ENCODE measurements at places on chromosomes 6 and 20.
A peak's percentile ranks its signal among the peaks of the same experiment; 100 is the strongest.

GRCh38 chr6:36519352-36519751 is 27.9 kb downstream of the STK38 start:
- DNase-seq, result no peak

- DNase-seq, result peak; percentile 99
These were observed at the start of gene MTFR2 for GRCh38 chr6:136249811-136250685. Gene MTFR2 (minus strand): TSS chr6:136250311. CDS start chr6:136249099, 1,212 bp downstream.

DNA sequence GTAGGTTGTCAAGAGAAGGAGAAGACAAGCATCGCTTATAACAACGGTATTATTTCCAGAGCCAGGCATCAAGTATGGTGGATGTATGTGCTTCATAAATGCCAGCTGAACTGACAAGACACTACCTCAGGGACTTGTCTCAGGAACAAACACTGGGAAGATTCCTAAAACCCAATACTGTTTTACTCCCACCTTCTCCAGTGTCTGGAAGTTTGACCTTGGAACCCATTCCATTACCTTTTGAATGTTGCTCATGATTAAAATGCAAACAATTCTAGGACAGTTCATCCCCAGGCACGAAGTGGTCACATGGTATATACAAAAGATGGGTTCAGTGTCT is 300.1 kb downstream of the ADGB start:
- no peak for DNase-seq

DNA sequence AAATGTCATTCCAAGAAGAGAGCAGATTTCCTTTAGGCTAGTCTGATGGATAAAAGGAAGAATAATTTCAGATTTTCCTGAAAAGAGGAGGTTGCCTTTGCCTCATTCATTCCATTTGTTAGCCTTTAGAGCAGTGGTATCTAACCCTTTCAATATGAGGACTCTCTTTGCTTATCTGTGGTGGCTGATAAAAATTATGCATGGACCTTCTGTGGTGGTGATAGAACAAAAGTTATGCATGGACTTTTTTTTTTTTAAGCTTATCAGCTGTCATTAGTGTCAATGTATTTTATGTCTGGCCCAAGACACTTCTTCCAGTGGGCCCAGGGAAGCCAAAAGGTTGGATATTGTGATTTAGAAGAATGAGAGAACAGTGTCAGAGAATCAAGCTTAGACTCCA is 1.7 kb downstream of the TRIM39 start:
- DNase-seq, result no peak

DNA sequence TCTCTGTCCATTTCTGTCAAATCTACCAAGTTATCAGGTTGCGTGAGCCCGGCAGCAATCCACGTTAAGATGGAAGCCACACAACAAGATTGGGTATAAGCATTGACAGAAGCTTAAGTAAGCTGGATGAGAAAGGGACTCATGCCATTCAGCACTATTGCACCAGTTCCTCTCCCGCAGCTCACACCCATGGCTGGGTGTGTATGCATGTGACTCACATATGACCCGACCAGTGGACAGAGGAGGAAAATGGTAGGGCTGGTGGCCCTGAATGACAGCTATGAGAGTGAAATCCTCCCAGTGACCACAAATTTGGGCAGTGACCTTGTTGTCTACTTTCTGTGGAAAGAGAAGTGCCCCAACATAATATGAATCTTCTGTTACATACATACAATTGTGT is 113.5 kb downstream of the OTOR start:
- no peak for DNase-seq
